ENCODE measurements at places on chromosomes 1 and 21.

DNA sequence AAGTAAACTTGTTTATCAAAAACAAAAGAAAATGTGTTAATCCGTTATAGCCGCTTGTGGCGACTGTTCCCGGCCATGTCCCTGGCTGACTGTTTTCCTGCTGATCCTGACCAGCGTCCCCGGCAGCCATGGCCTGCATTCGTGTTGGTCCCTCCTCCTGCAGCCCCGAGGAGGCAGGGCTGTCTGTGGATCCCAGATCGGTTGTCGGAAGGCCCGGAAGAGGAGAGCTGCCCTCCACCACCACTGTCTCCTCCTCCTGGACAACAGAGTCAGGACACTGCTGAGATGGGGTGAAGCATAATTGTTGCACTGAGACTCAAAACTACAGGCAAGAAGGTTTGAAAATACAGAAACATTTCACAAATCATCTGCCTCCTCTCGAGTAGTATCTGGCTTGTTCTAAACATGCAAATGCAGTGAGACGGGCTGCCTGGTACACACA lies 3.6 kb upstream of the MXRA8 start:
- DNase-seq, result no peak

- DNase-seq, result peak; percentile 38
Measured at GRCh38 chr21:42669041-42669440, 15.6 kb downstream of the PDE9A start.

GRCh38 chr1:22297999-22298398 lies 153.7 kb upstream of the ZBTB40 start:
- no peak for DNase-seq

GRCh38 chr1:103859721-103860120 lies 110.0 kb downstream of the AMY1C start:
- no peak for DNase-seq

- no peak for DNase-seq
Measured at GRCh38 chr1:29801003-29801402, 564.7 kb downstream of the PTPRU start.

Data from NCI-H524 (cell line).